ENCODE measurements at places on chromosomes 7 and 10.

- no peak for DNase-seq
Measured at GRCh38 chr10:126637501-126637900, 33.0 kb downstream of the C10orf90 start.

- no peak for DNase-seq
Measured at GRCh38 chr7:48091506-48092433, 2.7 kb downstream of the UPP1 start.

GRCh38 chr10:14529351-14529750 lies 198.6 kb upstream of the FRMD4A start:
- DNase-seq, result no peak

DNA sequence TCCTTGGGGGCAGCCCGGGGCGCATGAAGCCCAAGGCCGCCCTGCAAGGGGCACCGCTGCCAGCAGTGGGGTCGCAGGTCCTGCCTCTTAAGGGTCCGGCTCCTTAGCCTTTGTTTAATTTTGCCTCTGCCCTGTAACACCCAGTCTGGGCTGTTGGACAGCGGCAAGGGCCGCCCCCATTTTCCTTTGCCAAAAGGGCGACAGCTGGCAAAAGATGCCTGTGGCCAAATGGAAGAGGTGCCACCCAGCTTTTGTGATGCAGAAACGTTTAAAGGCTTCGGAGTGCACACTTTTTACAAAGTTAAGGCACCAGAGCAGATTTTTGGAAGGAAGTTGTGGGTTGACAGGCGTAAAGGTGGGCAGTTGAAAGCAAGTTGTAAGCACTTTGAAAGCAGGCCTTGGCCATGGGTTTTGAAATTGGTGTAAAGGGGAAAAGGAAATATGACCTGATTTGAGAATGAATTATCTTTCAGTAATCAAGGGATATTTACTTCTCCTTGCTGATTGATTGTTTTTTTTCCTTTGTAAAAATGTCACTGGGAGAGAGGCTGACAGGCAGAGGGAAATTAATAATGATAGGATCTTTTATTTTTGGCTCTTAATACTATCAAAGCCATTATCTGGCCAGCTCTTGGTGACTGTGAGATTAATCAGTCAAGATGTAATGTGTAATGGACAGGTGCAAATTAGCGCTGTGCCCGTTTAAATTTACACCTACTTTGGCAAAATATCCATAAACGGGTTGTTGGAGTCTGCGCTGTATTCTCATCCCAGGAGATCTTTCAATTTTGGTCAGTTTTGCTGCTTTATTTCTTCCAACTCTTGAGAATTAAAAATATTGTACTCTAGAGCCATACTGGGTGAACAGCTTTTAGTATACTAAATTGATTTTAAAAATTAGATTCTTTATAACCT lies 1.2 kb downstream of the CASD1 start:
- peak; percentile 79 for DNase-seq

GRCh38 chr10:17406036-17406834 lies 48.2 kb downstream of the ST8SIA6 start:
- no peak for DNase-seq

- DNase-seq, result no peak
Measured at GRCh38 chr7:149783386-149784250, 10.2 kb upstream of the ZNF467 start.

GRCh38 chr10:323651-324293 lies 188.5 kb downstream of the ZMYND11 start:
- DNase-seq, result peak; percentile 58

DNA sequence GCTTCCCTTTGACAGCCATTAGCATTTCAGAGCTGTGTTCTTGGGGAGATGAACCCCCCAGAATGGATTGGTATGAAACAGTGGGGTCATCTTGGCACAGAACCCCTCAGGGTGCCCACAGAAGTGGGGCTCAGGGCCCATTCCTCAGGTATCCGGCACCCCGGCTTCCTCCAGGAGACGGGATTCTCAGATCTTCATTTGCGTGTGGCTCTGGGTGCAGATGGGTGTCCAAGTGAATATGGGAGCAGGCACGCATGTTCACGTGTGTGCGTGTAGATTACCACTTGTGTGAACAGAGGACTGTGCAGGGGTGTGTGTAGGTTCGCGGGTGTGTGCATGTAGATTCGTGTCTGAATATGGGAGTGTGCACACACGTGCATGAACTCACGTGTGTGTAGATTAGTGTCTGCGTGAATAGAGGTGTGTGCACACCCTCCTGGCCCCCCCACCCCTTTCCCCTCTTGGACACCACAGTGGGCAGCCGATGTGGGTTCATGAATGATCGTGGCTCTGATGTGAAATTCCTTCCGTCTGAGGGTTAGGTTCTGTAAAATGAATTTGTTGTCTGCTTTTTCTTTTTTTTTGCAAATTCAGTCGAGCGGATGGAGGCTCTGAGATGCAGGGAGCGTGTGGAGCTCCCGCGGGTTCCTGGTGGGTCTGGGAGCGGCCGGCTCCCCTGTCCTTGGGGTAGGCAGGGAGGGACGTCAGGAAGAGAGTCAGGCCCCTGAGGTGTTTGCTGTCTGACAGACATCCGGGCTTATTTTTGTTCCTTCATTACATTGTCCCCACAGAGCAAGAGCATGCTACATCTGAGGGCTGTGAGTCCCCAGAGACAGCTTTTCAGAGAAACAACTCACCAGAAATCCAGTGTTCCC lies 7.4 kb downstream of the ELFN1 start:
- DNase-seq, result no peak

DNA sequence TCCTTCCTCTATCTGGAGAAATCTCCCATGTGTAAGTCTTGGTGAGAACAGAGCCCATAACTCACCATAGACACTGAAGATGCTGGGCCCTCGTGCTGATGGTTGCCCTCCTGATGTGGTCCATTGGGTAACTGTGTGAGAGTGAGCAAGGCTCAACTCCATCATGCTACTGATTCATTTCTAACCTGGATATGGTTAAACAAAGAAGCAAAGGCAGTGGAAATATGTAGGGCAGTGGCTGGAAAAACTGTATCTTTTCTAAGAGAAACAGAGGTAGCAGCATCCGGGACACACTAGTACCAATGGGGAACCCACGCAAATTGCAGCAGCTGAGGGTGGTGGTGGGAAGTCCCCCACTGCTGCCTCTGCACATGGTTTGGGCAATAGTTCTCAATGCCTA lies 221.7 kb downstream of the KLF6 start:
- no peak for DNase-seq

- no peak for DNase-seq
Measured at GRCh38 chr7:22633954-22634474, 93.0 kb upstream of the IL6 start.

DNA sequence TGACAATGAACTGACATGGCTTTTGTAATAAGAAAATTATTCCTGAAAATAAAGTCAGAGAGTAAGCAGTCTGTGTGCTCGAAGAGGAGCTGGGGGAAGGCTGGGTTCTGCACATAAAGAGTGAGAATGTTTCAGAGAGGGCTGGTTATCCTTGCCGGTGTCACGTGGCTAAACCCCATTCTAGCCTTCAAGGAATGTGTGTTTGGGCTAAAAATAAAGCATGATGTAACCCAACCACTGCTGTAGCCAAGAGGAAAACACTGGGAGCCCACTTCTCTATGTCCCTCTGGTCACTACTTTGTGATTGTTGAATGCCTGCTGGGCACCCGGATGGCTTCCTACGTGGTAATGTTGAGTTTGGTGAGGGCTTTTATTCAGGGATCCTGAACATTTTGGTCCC lies 23.5 kb downstream of the WDFY4 start:
- peak; percentile 17 for DNase-seq

DNA sequence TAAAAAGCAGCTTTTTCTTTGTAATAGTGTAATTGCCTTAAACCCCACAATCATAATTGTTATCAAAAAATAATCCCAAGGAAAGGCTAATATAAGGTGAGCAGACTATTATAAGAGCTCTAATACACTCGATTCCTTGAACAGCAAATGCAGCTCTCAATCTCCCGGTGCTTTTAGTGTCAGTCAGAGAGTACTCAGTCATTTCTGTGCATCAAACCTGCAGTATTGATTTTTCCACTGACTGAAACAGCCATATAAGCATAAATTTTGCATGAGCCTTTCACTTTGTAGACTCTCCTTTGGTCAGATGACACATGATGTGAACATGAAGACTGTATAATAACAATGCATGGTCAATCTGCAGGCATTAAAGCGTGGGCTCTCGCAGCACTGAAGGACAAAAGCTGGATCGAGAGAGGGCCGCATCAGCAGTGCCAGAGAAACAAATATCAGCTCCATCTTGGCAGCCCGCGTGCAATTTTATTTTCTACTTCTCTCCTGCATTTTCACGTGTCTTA lies 272.0 kb downstream of the POU6F2 start:
- DNase-seq, result no peak
